Panc1 (cell line): ENCODE measurements at places on chromosomes 2 and 18. TPM values are rescaled to one million over a fixed set of nuclear protein-coding genes. Genes with fewer than 3 reads are reported as not detected.
A peak's percentile ranks its signal among the peaks of the same experiment; 100 is the strongest.

The MOCOS gene
- total RNA-seq: 3.0 TPM

DNA sequence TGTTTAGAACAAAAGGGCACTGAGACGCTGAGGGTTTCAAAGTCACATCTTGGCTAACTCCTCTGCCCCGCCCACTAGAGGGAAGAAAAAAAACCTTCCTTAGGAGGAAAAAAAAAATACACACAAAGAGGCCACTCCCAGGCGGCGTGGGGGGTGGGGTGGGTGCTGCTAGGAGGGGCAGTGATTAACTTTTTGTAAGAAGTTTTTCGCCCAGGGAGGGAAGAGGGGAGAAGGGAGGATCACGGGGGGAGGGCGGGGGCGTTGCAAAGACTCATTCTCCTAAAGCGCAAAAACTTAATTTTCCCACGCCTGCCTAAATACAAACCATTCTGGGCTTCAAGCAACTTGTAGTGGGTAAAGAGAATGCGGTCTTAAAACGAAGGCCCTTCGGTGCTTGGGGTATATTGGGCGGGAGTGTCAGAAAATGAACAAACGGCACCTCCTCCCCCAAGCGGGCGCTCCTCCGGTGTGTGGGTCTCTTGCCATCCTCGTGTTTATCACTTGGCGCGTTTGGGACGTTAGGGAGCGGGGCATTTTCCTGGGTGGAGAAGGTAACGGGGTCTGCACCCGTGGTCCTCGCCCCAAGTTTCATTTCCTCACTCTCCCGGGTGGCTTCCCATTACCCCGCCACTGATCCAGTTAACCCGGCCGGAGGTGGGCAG lies 1.7 kb downstream of the CXCR4 start:
- H3K27ac ChIP-seq: no peak overlapping the region
- H3K4me1 ChIP-seq: peaks cover 4% of the 10 kb centered on the region
- no peaks in the 10 kb centered on the region for H3K36me3 ChIP-seq

DNA sequence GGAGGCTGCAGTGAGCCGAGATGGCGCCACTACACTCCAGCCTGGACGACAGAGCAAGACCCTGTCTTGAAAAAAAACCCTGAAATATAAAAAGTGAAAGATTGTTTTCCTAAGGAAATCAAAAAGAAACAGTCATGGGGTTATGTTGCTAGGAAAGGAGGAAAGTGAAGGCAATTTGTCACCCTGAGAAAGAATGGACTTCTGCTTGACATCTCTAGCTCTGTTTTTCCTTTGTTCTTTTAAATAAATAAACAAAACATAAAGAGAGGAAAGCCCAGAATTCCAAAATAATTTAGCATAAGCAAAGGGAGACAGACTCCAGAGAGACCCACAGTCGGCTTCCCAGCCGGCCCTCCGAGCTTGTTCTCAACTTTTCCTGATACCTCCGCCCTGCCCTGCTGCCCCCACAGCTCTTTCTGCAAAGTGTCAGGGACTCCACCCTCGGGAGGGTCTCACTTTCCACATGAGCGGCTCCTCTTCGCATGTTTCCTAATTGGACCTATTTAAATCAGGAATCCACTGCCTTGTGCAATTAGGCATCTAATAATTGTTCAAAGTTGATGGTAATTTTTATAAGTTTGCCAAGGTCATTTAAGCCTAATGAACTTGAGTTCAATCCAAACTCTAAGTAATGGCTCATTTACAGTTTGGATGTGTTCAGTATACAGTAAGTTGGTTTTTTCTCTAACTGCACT lies 49.8 kb upstream of the COPS8 start:
- H3K4me3 ChIP-seq: no peak overlapping the region
- DNase-seq: no peak
- H3K27ac ChIP-seq: no peak overlapping the region
- H3K27me3 ChIP-seq: peaks cover 7% of the 10 kb centered on the region
- no peaks in the 10 kb centered on the region for H3K36me3 ChIP-seq
- no peaks in the 10 kb centered on the region for H3K4me1 ChIP-seq

- H3K27me3 ChIP-seq: no peaks in the 10 kb centered on the region
- H3K4me1 ChIP-seq: no peaks in the 10 kb centered on the region
- no peaks in the 10 kb centered on the region for H3K36me3 ChIP-seq
- no peak overlapping the region for H3K4me3 ChIP-seq
- no peak overlapping the region for H3K27ac ChIP-seq
- DNase-seq: no peak
Measured at GRCh38 chr2:33186937-33187336, 240.2 kb downstream of the LTBP1 start.

The ASB18 gene
- total RNA-seq: not detected

The CENPA gene
- total RNA-seq: 55.0 TPM

GRCh38 chr18:37274309-37275236 lies 291.0 kb downstream of the CELF4 start:
- no peaks in the 10 kb centered on the region for H3K4me1 ChIP-seq
- no peak for DNase-seq
- H3K27me3 ChIP-seq: no peaks in the 10 kb centered on the region
- H3K27ac ChIP-seq: no peak overlapping the region

DNA sequence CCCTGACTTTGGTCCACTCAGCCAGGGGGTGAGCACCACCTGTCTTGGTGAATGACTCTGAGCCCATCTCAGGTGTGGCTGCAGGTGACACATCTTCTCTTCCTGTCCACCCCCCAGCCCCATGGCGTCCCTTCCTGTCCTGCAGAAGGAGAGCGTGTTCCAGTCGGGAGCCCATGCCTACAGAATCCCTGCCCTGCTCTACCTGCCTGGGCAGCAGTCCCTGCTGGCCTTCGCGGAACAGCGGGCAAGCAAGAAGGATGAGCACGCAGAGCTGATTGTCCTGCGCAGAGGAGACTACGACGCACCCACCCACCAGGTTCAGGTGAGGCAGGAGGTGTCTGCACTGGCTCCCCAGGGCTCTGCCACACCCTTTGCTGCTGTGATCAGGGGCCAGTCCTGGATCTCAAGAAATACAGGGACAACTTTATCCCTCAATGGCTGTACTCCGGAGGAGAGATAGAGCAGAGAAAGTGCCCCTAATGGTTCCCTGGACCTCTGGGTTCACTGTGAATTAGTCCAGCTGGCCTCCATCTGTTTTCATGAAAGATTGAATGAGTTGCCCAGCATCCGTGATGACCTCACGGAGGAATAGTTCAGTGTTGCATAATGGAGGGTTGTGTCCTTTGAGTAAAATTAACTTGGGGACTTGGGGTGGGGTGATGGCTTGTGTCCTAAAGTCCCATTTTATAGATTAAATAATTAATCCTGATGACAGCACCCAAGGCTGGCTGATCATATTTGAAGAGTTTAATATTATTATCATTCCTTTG lies at the start of gene NEU2:
Gene NEU2 (plus strand): TSS at position 122 of the 770 bp plus-strand sequence. CDS start 0 bp downstream, at position 122.
- peaks cover 3% of the 10 kb centered on the region; the same call in 1 of the 2 replicates for H3K4me1 ChIP-seq
- H3K27ac ChIP-seq: no peak within 1 kb of the TSS; the same call in 1 of the 2 replicates
- H3K4me3 ChIP-seq: no peak within 1 kb of the TSS
- H3K36me3 ChIP-seq: no peaks in the 10 kb centered on the region
- H3K27me3 ChIP-seq: no peaks in the 10 kb centered on the region

The PARD3B gene
- total RNA-seq: 3.6 TPM

- no peaks in the 10 kb centered on the region for H3K27me3 ChIP-seq
- peak overlapping the region; percentile 80 for H3K4me3 ChIP-seq
- peaks cover 39% of the 10 kb centered on the region for H3K4me1 ChIP-seq
- no peaks in the 10 kb centered on the region; the same call in 1 of the 2 replicates for H3K36me3 ChIP-seq
- H3K27ac ChIP-seq: peak overlapping the region; percentile 95
Measured at GRCh38 chr2:219277703-219278654, 1.2 kb upstream of the DNAJB2 start.

The RGPD4 gene
- not detected for total RNA-seq

DNA sequence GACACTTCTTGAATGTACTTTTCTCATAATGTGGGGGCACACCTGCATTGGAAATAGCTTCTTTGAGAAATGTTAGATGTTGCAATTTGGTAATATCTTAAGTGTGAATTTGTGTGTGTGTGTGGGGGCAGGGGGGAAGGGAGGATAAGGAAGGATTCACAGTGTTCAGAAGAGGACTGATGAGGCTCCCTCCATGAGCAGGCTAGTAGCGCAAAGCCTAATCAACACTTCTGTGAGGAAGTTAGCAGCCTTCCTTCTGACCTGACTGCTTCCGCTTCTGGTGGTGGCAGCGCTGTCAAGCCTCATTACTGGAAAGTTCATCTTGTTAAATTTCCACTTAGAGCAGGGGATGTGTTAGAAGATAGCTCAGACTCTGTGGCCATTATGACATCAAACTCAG lies 295.4 kb upstream of the SPRED2 start:
- no peak for DNase-seq
- H3K36me3 ChIP-seq: no peaks in the 10 kb centered on the region
- H3K4me3 ChIP-seq: no peak overlapping the region

The CHRNG gene
- not detected for total RNA-seq

GRCh38 chr2:96984300-96984699 lies 2.1 kb downstream of the FAM178B start:
- H3K27me3 ChIP-seq: no peaks in the 10 kb centered on the region
- no peak for DNase-seq
- no peak overlapping the region for H3K4me3 ChIP-seq
- H3K4me1 ChIP-seq: no peaks in the 10 kb centered on the region

The PRKAG3 gene
- total RNA-seq: not detected

GRCh38 chr2:152490686-152491455 lies 155.9 kb downstream of the FMNL2 start:
- DNase-seq: no peak
- no peaks in the 10 kb centered on the region for H3K36me3 ChIP-seq
- H3K27ac ChIP-seq: 0 out of 2 replicates have a peak overlapping the region, but pooled peaks have one; percentile 1
- no peak overlapping the region for H3K4me3 ChIP-seq
- H3K4me1 ChIP-seq: peaks cover 46% of the 10 kb centered on the region
- H3K27me3 ChIP-seq: no peaks in the 10 kb centered on the region

DNA sequence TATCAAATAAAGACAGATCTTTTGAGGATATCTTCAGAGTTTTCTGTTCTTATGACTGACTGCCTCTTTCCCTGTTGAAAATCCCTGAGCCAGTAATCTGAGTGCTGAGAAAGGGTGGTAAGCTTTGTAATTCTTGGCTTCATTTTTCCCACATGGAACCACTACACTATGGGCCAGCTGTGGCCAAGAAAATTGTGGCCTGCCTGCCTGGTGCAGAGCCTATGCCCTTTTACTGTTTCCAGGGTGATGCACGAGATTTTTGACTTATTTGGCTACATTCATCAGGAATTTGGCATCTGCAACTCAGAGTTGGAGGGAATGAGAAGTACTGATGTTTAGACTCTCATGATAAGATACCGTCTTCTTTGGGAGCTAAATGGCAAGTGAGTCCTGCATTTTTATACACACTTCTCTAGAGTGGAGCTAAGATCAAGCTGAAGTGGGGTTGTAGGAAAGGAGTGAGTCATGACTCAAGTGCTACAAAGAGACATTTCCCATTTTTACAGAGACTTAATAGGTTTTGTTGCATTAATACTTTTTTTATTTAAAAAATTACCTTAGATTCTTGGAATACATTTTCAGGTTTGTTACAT lies 328.2 kb upstream of the CDH7 start:
- no peaks in the 10 kb centered on the region for H3K36me3 ChIP-seq
- no peak overlapping the region for H3K4me3 ChIP-seq
- H3K4me1 ChIP-seq: no peaks in the 10 kb centered on the region
- DNase-seq: no peak

DNA sequence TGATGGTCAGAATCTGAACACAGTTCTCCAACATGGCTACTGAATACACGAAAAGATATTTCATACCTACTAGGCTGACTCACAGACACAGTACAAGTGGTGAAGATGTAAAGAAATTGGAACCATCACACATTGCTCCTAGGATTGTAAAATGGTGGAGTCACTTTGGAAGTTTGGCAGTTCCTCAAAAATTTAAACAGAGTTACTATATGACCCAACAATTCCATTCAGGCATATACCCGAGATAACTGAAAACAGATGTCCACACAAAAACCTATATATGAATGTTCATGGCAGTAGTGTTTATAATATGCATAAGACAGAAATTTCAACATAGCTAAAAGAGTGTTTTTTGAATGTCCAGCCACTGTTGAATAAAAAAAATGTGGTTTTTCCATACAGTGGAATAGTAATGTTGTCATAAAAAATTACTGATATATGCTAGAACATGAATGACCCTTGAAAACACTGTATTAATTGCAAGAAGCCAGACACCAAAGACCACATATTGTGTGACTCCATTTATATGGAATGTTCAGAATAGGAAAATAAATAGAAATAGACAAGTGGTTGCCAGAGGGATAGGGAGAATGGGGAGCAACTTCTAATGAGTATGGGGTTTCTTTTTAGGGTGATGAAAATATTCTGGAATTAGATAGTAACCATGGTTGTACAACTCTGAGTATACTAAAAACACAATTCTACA lies 10.1 kb downstream of the RMP24 start:
- no peak for DNase-seq
- no peak overlapping the region for H3K4me3 ChIP-seq
- no peak overlapping the region for H3K27ac ChIP-seq

DNA sequence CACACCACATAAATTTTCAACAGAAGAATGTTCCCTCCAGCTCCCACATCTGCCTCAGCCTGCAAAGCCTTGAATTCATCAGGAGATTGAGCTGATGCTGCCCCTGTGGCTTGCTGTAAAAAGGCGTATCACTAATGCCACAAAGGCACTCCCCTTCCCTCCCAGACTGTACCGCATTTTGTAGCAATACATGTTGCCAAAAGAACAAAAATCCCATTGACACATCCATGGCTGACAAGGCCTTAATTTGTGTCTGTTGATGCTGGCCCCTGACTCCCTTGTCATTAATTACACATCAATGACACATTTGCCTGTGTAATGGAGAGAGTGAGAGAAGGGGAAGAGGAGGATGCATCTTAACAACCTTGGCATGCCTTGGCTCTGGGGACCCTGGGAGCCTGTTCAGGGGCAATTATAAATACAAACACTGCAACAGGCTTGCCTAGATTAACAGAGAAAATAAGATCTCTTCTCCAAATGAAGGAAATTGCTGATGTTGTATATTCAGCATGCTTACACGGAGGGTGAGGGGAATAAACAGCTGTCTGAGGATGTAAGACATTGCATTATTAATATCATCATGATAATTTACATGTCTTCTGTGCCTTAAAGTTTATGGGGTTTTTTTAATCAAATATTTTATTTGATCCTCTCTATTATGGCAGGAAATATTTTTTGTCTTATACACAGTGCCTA lies 264.0 kb downstream of the SUCLG1 start:
- H3K27ac ChIP-seq: no peak overlapping the region
- no peaks in the 10 kb centered on the region; the same call in 1 of the 2 replicates for H3K27me3 ChIP-seq
- no peak for DNase-seq
- no peaks in the 10 kb centered on the region for H3K4me1 ChIP-seq

GRCh38 chr18:65091744-65092329 lies 659.0 kb upstream of the CDH7 start:
- no peak overlapping the region for H3K4me3 ChIP-seq
- H3K27ac ChIP-seq: no peak overlapping the region
- DNase-seq: peak; percentile 22
- H3K27me3 ChIP-seq: no peaks in the 10 kb centered on the region
- no peaks in the 10 kb centered on the region for H3K4me1 ChIP-seq

The EPHA4 gene
- 3.4 TPM for total RNA-seq

The TGIF1 gene
- total RNA-seq: 171 TPM

- H3K4me1 ChIP-seq: no peaks in the 10 kb centered on the region
- no peak overlapping the region for H3K4me3 ChIP-seq
- H3K36me3 ChIP-seq: no peaks in the 10 kb centered on the region
- H3K27ac ChIP-seq: no peak overlapping the region
Measured at GRCh38 chr2:166188084-166188483, 60.3 kb upstream of the SCN1A start.

The SERPINB13 gene
- total RNA-seq: not detected

- DNase-seq: no peak
- H3K27me3 ChIP-seq: no peaks in the 10 kb centered on the region
- no peak overlapping the region for H3K4me3 ChIP-seq
- H3K27ac ChIP-seq: no peak overlapping the region
- H3K36me3 ChIP-seq: no peaks in the 10 kb centered on the region
Measured at GRCh38 chr2:161975062-161975812, 98.8 kb downstream of the DPP4 start.
